ENCODE measurements at places on chromosomes 11 and 22.

DNA sequence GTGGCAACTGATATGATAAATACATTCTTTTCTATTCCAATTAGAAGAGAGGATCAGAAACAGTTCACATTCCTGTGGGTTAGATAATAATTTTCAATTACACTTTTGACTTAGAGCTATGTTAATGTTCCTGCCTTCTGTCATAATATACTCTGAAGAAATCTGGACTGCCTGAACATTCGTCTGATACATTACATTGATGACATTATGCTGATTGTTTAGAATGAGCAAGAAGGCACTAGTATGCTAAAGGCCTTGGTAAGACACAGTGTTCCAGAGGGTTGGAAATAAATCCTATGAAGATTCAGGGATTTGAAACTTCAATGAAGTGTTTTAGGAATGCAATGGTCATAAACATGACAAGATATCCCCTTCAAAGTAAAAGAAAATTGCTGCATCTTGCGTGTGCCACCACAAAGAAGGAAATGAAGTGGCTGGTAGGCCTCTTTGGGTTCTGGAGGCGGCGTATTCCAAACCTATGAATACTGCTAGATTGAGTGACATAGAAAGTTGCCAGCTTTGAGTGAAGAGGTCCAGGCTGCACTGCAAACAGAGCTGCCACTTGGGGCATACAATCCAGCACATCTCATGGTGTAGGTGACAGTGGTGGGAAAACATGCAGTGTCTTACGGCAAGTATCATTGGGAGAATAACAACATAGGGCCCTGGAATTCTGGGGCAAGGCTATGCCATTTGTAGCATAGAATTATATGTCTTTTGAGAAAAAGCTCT lies 21.2 kb upstream of the PDE3B start:
- no peak for DNase-seq

DNA sequence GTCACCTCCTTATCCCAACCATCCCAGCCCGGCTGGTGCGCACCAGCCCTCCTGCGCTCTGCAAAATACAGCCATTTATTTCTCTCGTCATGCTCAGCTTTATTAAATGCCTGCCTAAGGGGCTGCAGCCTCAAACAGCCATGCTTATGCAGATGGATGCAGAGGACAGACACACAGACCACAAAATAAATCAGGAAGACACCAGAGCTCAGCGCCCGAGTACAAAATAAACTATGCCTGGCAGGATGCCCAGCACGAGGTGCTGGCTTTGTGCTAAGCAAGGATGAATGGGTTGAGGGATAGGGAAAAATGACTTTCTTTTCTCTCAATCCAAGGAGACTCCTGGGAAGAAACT lies 70.5 kb downstream of the RPUSD4 start:
- DNase-seq = no peak

GRCh38 chr11:70483077-70483861 lies 84.9 kb downstream of the CTTN start:
- no peak for DNase-seq

DNA sequence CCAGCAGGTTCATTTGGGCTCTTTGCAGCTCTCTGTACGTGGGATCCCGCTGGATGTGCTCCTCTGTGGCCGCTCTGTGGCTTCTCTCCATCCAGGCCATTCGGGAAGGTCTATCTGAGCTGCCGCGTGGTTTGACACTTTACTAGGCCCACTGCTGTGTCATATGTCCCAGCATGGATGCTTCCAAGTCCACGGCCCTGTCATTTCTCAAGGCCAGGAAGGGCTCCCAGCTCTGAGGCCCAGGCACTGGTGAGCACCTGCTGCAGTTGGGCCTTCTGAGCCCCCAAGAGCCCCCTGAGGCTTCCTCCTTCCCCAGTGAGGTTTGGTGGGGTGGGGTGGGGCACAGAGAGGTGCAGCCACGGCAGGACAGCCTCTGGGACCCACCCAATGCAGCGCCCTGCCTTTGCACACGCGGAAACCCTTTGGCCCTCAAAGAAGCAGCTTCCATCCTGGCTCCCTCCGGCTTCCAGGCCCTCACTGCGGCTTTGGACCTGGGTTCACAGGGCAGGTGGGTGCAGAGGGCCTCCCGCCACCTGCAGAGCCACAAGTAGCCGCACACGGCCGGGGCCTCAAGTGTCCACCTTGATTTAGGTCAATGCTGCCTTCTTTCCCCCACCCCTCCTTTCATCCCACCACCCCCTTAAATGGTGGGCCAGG lies 44.5 kb upstream of the FGF3 start:
- DNase-seq = no peak

DNA sequence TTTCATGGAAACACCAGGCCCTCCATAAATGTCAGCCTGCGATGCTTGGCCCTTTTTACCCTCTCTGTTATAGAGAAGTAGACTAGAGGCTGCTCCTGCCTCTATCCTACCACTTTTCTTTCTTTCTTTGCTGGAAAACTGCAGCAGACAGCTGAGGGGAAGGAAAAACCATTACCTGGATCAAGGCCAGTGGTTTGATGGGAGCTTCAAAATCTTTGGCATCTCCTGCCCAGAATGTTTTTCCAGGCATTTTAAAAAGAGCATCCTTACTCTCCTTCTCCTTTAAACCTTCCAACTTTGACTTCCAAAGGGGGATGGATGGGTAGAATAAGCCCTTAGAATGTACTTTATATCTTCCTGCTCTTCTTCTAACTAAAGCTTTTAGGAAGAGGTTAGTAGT lies 44.9 kb downstream of the EXT2 start:
- no peak for DNase-seq

DNA sequence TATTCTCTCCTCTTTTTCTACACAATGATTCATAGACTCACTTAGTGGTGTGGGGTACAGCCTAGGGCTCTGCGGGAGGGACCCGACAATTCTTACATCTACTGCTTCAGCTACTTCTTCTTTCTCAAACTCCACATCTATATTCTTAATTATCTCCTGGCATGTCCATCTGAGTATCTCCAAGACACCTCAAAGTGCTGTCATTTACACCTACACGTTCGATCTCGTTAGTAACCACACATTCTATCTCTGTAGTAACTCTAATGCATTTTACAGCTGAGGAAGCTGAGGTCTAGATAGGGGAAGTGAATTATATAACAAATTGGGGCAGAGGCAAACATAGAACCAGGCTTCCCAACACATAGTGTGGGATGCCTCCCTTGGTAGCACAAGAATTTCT lies 27.7 kb upstream of the RRM1 start:
- no peak for DNase-seq

Measured in activated CD4-positive, alpha-beta T cell treated with anti-CD3 and anti-CD28 coated beads, Interleukin-2, amount 10 ng/mL, durations not matched to agents 7 days and 5 days (primary cell).